D721Med (cell line): ENCODE measurements at places on chromosomes 16 and 17.
A peak's percentile ranks its signal among the peaks of the same experiment; 100 is the strongest.

DNA sequence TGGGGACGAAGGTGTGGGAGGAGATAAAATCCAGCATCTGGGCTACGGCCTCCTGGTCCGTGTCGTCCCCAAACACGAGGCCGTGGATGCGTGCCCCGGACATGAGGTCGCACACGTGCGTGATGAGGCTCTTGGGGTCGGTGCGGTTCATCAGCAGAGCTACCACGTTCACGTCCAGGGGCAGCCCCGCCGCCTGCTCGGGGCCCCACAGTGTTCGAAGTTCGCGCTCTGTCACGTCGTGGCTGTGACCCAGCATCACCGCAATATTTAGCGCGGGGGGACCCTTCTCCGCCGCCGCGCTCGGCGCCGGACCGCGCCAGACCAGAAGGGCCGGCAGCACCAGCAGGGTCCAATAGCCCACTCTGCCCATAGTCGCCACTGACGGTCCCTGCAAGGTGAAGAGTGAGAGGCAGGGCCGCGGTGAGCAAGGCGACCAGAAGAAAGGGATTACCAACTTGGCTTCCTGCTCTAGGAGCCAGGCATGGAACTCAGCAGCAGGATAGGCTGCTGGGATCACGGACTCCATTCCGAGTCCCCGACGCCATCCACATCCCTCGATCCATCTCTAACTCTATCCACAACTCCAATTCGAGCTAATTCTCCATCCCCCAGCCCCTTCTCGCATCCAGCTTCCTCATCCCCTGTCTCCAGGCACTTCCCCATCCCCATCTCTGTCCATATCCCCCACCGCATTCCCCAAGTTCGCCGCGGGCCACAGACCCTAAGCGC is 2.0 kb downstream of the GRIN2A start:
- no peak for DNase-seq

- DNase-seq: no peak
Observed at GRCh38 chr17:30160419-30161172, 44.0 kb downstream of the NSRP1 start.

- DNase-seq: no peak
Observed at GRCh38 chr17:78362671-78363070, 2.8 kb upstream of the SOCS3 start.

GRCh38 chr17:524406-524950 is 171.9 kb upstream of the RPH3AL start:
- DNase-seq: no peak

DNA sequence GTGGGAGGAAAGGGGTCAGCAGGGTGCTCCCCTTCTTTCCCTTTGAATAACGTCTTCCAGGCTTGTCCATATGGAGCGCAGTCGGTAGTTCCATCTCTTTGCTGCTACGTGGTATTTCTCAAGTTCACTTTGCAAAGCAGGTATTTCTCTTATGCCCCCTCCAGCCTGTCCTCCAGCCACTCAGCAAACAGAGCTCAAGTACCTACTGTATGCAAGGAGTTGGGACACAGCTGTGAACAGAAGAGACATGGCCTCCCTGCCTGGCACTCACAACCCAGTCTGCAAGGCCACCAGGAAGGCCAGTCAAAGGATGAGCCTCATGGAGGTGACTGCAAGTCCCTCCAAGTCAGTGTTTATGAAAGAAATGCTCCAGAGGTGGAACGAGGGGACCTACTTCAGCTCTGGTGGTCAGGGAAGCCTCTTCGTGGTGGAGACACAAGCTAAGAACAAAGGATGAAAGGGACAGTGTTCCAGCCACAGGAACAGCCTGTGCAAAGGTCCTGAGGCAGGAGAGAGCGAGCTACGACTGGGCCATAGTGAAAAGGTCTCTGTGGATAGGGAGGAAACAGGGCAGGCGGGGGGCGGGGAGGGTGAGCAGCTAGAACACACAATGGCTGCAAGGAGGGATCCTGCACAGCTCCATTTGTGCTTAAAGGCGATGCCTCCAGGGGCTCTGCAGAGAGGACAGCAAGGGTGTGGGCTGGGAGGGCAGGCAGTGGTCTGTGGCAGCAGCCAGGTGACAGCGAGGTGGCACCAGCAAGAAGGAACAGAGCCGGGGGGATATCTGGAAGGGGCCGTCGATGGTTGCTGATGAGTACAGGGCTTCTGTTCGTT is 32.6 kb downstream of the PPL start:
- DNase-seq: no peak

DNA sequence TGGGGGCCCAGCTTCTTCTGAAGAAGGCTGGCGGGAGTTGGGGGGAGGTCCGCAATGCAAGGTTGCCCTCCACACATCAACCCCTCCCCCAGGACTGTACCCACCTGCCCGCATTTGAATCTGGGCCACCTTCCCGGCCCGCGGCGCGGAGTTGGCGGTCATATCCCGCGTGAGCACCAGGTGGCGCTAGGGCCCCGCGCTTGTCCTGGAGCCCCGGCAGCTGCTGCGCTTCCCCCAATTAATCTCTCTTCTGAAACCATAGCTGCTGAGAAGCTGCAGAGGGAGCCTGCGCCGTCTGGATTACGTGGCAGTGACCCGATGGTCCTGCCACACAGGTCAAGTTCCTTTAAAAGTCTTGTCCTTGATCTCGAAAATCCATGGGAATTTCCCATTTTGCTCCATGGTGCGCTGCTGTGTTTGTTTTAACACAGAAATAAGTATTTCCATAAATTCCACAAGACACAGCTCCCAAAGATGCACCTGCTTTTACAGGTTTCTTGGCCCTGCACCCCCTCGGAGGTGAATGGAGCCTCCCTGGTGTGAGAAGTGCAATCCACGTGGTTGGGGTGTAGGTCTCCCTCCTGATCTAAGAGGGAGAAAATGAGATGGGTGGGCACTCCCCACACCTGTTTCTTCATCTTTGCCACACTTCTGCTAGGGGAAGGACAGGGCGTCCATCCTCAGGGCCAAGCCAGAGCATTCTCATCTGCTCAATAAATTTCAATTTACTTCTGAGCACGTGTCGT is 22.1 kb downstream of the COX4I1 start:
- peak; percentile 66 for DNase-seq

GRCh38 chr16:81861915-81862314 is 82.8 kb downstream of the PLCG2 start:
- no peak for DNase-seq

GRCh38 chr17:35930211-35931065 is at the start of gene RDM1:
Gene RDM1 (minus strand): TSS chr17:35930773. CDS start chr17:35930727, 46 bp downstream.
- no peak for DNase-seq

GRCh38 chr16:16861546-16861945 is 482.6 kb downstream of the NPIPA7 start:
- DNase-seq: no peak
